ENCODE measurements at places on chromosomes 11 and 22.

DNA sequence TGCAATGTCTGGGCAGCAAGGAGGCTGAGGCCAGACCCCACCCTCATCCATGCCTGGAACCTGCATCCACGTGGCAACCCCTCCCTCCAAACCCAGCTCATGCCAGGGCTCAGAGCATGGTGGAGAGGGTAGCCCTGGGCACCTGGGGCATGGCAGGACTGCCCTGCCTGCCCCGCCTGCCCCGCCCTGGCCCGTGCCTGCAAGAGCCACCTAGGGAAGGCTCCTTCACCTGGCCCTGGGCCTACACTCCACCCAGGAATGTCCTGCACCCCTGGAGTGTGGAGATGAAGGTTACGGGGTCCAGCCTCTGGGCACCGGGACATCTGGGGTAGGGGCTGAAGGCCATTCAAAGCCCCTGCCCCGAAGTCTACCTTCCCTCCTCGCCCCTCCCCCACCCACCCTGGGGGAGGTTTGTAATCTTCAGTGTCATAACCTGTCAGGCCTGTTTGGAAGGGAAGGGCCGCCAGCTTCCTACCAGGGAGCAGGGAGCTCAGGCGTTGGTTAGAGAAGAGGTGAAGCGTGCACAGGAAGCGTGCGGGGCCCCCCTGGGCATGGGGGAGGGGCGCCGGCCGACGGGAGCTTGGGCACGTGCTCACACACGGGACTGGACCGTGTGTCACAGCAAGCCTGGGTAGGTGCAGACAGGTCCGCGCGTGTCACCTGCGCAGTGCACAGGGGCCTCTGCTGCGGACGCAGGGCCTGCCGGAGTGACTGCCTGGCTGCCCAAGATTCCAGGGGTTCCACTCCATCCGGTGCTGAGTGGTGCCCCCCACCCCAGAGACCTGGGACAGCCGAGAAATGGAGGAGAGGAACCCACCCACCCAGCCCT is 30.7 kb upstream of the TH start:
- DNase-seq, result no peak

DNA sequence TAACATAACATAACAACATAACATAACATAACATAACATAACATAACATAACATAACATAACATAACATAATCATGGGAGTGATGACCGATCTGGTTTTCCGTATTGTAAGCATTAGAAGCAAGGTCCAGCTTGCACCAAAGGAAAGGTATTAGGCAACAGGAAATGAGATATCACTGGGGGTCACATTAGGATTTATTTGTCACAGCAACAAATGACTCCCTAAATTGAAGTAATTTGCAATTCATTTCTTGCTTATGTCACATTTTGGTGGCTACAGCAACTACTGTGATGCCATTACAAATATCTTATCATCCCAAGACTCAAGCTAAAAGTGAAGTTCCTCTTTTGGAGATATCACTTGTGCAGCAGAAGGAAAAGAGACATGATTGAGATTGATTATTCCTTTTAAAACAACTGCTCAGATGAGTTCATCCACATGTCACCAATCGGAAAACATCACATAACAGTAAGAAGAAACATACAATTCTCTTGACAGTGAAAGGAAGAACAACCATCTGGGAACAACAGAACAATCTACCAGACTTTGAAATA is 1331.1 kb upstream of the RAG2 start:
- no peak for DNase-seq

DNA sequence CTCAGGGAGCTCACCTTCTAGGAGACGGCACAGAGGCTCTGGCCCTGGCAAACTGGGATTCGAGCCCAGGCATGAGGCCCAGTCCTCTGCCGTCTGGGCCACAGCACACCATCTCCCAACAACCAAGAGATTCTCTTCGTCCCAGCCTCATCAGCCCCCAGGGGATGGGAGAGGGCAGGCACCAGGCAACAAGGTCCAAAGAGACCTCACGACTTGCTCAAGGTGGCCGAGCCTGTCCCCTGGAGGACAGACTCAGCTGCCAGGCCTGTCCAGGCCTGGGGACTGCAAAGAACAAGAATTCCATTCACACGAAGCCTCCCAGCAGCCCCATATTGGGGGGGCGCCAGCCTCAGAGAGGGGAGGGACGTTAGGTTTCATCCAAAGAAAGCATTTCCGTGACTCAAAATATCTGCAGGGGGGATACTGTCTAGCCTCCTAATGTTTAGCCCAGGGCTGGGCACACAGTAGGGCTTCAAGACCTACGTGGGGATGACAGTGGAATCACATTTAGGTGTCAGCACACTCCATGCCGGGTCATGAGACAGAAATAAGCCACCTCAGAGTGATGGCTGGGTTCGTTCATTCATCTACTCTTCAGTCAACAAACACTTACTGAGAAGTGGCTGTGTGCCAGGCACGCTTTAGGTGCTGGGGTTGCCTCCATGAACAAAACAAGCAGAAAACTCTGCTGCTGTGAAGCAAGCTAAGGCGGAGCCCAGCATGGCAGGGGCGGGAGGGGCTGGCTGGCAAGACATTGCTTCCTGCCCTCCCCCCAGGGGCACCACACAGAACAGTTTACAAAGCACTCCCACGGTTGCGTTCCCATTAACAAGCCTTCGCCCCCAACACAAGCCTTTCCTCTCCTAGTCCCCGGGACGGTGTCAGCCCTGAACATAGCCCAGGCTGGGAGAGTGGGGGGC is 1.2 kb downstream of the CARNS1 start:
- DNase-seq, result no peak

- DNase-seq, result no peak
Observed at GRCh38 chr11:73961321-73961720, 10.5 kb downstream of the DNAJB13 start.

- no peak for DNase-seq
Observed at GRCh38 chr11:92129811-92130210, 94.8 kb upstream of the FAT3 start.

GRCh38 chr22:37559901-37560607 is at the start of gene CDC42EP1:
Gene CDC42EP1, plus strand, starts transcription at chr22:37560480. Its CDS starts 5,870 bp downstream, at chr22:37566350.
- DNase-seq, result no peak

- DNase-seq, result no peak
Observed at GRCh38 chr11:855330-855674, 12.7 kb downstream of the TSPAN4 start.

- DNase-seq, result no peak
Observed at GRCh38 chr11:61794579-61794978, 1.9 kb downstream of the FEN1 start.

- DNase-seq, result no peak
Observed at GRCh38 chr11:85052636-85053035, 574.5 kb downstream of the DLG2 start.

DNA sequence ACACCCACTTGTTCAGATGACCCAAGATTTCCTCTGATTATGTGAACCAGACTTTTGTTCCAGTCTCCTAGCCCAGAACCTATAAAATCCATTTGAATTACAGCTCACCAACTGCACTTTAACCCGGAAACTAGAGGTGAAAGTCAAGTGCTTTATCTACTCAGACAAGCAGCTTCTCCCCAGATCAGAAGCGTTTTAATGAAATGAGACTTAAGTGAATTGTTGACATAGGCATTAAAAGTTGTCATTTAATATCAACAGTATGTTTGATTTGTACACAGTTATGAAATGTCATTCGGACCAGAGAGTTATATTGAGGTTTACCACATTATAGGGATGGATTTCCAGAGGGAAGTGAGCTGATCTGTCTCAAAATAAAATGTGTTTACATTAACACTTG is 52.0 kb downstream of the CADM1 start:
- DNase-seq, result no peak

GRCh38 chr22:47423861-47424820 is 661.7 kb downstream of the TBC1D22A start:
- DNase-seq, result no peak

GRCh38 chr22:26898946-26899605 is 241.7 kb downstream of the MIAT start:
- no peak for DNase-seq

- no peak for DNase-seq
Observed at GRCh38 chr11:34960277-34960676, 43.9 kb downstream of the PDHX start.

DNA sequence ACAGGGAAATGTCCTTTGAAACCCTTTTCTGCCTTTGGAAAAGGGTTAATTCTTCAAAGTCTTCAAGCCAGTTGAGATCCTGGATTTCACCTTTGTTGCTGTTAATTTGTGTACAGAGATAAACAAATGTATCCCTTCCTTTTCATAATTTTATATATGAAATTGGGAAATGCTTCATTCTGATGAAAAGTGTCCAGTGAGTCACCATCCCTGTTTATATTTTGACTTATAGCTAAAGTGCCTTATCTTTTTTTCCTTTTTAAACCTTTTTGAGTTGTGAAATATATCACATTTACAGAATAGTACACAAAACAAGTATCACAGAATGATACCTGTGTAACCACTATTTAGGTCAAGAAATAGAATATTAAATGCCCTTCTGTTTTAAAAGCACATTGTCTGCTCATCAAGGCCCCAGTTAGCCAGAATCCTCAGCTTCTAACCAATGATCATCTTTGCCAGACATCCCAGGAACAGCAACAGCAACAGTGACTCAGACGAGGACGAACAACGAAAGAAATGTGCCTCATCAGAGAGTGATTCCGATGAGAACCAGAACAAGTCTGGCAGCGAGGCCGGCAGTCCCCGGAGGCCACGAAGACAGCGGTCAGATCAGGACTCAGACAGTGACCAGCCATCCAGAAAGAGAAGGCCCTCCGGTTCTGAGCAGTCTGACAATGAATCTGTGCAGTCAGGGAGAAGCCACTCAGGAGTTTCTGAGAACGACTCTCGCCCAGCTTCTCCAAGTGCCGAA is 27.3 kb downstream of the CTR9 start:
- DNase-seq, result no peak

DNA sequence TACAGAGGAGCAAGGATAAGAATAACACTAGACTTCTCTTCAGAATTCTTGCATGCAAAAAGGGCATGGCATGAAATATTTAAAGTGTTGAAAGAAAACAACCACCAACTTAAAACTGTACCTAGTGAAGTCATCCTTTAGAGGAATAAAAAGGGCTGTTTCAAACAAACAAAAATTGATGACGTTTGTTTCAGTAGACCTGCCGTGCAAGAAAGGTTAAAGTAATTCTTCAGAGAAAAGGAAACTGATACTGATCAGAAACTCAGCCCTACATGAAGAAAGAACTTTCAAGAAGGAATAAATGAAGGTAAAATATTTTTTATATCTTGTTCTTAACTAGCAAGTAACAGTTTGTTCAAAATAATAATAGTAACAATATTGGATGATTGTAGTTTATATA is 27.5 kb downstream of the MRGPRX2 start:
- DNase-seq, result no peak

DNA sequence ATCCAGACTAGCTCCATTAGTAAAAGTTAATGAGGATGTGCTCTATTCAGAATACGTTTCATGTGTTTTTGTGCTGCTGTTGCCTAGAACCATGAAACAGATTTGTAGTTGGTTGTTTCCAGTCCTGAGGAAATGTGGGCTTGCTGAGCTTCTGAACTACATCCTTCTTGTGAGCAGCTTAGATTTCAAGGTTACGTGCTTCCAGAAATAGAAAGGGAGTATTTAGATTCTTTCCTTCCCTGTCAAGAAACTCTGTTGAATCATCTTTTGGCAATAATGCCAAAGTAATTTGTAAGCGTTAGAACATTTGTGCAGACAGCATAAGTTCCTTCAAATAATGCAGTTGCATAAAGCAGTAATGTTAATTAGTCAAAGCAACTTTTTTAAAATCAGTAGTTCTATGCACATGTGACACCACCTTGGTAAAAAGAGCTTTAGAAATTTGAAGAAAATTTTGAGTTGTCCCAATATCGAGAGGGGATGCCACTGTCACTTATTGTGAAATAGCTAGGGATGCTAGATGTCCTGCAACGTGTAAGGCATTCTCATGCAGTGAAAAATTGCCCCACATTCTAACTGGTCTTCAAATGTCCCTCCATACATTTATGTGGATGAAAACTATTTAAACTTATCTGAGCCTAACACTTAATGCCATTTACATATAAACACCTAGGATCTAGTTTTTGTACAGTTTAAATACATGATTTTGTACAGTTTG is 169.6 kb downstream of the ETS1 start:
- no peak for DNase-seq

GRCh38 chr11:44002191-44003093 is 45.3 kb upstream of the ACCSL start:
- DNase-seq, result no peak

- DNase-seq, result no peak
Observed at GRCh38 chr11:96311120-96311568, 31.9 kb downstream of the MAML2 start.

- no peak for DNase-seq
Observed at GRCh38 chr11:119999220-119999619, 138.7 kb downstream of the TRIM29 start.

DNA sequence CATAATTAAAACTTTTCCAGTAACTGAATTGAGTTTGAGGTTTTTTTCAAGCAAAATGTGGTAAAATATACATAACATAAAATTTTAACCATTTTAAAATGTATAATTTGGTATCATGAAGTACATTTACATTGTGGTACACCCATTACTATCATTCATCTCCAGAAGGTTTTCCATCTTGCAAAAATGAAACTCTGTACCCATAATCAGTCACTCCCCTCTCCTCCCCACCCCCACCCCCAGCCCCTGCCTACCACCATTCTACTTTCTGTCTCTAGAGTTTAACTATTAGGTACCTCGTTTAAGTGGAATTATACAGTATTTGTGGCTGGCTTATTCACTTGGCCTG is 63.7 kb downstream of the MICAL2 start:
- DNase-seq, result no peak

GRCh38 chr11:55457641-55458040 is 89.9 kb downstream of the OR4A15 start:
- no peak for DNase-seq

Measured in cortex of kidney (tissue), 1 donor.